ENCODE measurements at places on chromosomes 12 and 14.

- DNase-seq = no peak
These were observed 14.8 kb downstream of the ELK3 start for GRCh38 chr12:96208801-96209549.

DNA sequence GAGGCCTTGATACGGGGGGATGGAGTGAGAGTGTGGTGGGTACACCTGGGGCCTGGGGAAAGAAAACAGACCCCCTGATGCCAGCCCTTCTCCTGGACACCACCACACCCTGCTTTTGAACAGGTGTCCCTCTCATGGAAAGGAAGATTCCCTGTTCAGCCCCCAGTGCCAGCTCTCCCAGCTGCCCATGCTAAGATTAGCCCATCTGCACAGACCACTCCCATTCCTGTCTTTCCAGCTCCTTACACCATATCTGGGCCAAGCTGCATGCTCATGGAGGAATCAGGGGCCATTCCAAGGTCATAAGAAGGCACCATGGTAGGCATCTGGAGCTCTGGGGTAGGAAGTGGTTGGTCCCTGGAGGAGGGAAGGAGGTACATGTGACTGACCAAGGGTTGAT is 9.6 kb downstream of the NAB2 start:
- no peak for DNase-seq

- no peak for DNase-seq
These were observed 191.9 kb downstream of the STXBP6 start for GRCh38 chr14:24858052-24858451.

GRCh38 chr12:52205612-52206303 is 13.9 kb upstream of the KRT80 start:
- DNase-seq = no peak

DNA sequence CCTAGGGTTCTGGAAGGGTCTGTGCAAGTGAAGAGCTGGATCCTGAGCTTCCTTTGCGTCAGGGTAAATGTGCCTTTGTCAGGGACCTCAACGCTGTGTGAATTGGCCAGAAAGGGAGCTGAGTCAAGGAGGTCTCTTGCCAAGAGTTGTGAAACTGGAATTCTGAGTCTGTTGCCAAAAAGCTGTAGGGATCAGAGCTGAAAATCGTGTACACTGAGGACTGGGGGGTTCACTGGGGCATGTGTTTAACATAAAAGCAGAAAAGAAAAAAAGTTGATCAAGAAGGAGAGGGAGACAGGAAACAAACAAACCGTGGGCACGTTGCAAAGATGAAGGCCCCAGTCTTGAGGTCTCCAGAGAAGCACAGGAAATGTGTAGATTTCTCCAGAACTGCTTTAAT is 1081.5 kb downstream of the VRK1 start:
- DNase-seq = no peak

DNA sequence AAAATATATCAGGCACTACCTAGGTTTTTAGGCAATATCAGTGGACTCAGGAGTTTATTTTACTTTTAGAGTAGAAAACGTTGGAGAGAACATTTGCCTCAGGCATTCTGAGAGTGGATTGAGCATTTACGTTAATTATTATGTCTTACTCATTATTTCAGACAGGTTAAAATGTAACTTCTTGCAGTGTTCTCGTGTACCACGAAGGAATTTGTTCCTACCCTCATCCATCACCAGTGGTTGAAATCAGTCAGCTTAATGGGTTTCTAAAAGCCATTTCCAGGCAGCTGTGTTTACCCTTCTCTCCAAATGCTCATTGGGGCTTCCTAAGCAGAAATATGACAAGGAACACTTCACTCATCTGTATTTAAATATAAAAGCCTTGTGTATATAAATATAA is 9.1 kb upstream of the LDHB start:
- DNase-seq = no peak

GRCh38 chr12:11906286-11906935 is 164.3 kb upstream of the BCL2L14 start:
- DNase-seq = no peak

DNA sequence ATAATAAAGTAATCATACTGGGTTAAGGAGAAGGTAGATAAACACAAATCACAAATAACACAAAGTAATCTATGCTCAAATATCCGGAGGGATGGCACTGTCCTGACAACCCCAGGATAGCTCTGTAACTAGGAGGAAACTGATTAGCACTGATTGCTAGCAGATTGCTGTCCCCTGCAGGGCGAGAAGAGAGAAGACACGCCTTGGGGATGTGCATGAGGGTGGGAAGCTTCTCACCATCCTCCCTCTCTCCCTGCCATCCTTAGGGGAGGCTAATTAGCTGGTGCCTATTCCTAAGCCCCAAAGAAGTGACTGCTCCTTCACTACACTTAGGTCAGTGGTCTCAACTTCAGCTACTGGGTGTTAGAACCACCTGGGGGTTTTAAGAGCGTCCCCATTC is 27.0 kb upstream of the TMEM260 start:
- no peak for DNase-seq

GRCh38 chr14:101564819-101565698 is 3.8 kb downstream of the DIO3 start:
- DNase-seq = no peak

GRCh38 chr12:16955083-16955657 is 349.2 kb upstream of the LMO3 start:
- DNase-seq = no peak

GRCh38 chr14:88995437-88996198 is 171.2 kb downstream of the TTC8 start:
- no peak for DNase-seq

DNA sequence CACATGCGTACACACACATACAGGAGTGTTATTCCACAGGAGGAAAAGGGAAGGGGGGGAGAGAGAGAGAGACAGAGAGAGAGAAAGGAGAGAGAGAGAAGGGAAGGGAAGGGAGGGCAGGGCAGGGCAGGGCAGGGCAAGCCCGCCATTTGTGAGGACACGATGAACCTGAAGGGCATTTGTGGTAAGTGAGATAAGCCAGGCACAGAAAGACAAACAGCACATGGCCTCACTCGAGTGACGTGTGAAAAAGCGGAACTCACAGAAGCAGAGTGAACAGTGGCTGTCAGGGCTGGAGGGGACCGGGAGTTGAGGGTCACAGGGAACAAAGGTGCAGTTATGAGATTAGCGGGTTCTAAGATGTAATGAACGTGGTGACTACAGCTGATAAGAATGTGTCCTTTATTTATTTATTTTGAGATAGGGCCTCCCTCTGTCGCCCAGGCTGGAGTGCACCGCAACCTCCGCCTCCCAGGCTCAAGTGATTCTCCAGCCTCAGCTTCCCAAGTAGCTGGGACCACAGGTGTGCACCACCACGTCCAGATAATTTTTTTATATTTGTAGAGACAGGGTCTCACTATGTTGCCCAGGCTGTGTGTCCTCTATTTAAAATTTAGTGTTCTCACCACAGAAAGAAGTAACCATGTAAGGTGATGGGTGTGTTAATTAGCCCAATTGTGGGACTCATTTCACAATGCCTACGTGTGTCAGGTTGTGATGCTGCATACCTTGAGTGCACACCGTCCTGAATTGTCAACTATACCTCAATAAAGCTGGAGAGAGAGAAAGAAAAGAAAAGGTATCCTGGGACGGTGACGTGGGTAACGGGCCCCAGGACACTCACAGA is 18.7 kb upstream of the FBRSL1 start:
- DNase-seq = no peak

- no peak for DNase-seq
These were observed 16.6 kb upstream of the ACTN1 start for GRCh38 chr14:68995731-68996130.
